ENCODE measurements at places on chromosomes 3 and 15.
A peak's percentile ranks its signal among the peaks of the same experiment; 100 is the strongest.

DNA sequence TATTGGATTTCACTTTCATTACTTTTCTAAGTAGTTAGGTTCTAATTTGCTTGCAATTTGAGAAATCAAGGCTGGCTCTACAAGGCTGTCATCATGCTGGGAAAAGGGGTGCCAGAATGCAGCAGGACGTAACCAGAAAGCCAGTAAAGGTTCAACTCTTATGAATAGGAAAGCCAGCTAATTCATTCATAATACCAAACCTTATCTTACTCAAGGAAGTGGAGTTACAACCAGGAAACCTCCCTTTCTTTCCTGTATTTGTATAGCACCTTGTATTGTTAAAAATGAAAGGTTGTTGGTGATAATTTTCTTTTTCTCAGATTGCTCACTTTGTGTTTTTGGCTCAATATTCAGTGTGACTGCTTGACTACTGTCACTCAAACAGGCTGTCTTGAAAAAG is 109.4 kb downstream of the FILIP1L start:
- no peak for DNase-seq

GRCh38 chr15:81085213-81085612 is 48.9 kb upstream of the CFAP161 start:
- DNase-seq, result no peak

GRCh38 chr3:121584418-121584817 is 8.8 kb upstream of the FBXO40 start:
- no peak for DNase-seq

DNA sequence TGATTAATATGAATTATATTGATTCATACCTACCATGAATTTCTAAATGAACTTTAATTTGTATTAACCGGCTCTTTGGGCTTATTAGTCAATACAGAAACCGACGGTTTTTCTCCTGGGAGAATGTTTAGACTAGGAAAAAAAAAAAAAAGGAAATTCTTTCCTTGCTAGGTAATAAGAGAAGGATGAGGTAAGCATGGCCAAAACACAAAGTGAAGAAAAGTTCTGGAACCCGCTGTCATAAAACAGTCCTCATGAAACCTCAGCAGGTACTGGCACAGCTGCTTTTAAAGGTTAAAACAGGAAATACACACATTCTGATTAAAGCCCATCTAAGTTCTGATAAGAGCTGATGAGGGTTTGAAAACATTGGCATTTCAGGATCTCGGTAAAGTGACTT is 30.8 kb upstream of the PSTPIP1 start:
- DNase-seq, result no peak

DNA sequence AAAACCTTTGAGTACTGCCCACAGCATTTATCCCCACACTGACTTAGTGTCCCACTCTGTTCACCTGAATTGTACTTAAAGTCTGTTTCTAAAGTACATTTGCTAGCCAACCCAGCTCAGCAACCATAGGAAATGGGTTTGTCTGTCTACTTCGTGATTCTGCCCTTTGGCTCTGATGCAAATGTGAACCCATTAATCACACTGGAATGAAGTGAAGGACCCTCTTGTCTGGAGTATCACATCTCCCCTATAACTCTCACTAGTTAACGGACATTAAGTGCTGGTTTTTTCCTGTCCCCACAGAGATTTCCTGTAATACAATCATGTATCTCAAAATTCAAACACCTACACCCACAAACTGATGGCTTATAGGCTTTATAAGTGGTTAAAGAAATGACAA is 20.5 kb downstream of the EID1 start:
- no peak for DNase-seq

DNA sequence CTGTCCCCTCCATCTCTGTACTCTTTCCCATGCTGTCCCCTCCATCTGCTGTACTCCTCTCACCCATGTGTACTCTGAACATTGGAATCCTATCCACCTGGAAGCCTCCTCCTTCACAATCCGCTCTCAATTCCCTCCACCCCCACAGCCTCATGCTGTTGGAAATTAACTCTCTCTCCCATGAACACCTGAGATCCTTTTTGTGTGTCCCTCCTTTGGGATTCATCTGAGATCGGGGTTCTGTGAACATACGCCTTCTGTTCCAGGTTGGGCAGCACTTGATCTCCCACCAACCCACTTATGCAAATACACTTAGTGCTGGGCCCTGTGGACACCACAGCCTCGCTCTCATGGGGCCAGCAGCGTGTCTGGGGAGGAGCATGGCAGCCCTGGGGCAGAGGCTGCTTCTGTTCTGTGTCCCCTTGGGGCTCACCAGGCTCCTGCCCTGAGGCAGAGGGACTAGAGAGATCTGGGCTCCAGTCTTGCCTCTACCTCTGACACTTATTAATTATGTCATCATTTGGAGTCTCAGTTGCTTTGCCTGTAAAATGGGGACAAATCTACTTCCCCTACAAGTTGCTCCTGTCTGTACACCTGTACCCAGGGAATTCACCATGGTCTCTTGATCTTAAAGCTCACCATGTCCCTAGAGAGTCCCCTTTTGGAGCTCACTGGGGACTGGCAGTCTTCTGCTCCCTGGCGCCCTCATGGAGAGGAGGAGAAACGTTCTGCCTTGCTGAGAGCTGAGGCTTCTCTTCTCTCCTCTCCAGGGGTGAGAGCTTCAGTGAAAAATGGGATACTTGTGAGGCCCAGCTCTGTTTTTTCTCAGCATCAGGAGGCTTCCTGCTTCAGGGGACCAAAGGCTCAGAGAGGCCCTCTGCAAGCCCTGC is 42.7 kb downstream of the ITGA11 start:
- DNase-seq, result no peak

- DNase-seq, result no peak
Observed at GRCh38 chr3:138477801-138478200, 43.4 kb downstream of the ESYT3 start.

DNA sequence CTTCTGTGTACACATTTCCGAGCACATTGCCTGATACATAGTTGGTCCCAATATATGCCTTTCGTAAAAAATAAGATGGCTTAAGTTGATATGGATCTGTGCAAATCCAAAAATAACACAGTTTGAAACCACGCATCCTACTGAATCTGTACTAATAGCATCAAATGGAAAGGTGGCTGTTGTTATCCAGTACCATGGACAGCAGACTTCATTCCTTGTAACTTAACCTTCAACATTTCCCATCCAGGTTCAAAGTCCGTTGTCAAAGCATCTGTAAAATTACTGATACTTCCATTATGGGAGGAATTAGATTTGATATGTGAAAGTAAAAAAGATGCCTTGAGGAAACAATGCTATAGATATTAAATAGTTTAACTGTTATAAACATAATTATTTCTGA is 65.5 kb upstream of the C3orf49 start:
- peak; percentile 21 for DNase-seq

DNA sequence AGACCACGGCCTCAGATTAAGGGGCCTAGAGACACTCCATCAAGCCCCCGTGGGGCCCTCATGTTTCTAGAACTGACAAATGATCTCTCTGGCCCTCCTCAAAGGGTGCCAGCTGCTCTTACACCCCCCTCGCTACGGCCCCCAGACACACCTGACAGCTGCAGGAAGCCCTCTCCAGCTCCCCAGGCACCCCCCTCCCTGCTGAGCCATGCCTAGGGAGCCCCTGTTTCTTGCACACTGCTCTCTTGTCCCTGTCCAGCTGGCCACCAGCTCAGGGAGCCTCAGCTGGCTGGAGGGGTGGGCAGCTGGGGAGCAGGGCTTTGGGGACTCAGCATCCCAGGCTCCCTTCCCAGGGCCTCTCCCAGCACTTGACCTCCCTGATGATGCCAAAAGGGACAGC is 14.8 kb downstream of the TNK2 start:
- DNase-seq, result no peak

GRCh38 chr3:81274671-81275070 is 486.8 kb downstream of the GBE1 start:
- DNase-seq, result no peak

DNA sequence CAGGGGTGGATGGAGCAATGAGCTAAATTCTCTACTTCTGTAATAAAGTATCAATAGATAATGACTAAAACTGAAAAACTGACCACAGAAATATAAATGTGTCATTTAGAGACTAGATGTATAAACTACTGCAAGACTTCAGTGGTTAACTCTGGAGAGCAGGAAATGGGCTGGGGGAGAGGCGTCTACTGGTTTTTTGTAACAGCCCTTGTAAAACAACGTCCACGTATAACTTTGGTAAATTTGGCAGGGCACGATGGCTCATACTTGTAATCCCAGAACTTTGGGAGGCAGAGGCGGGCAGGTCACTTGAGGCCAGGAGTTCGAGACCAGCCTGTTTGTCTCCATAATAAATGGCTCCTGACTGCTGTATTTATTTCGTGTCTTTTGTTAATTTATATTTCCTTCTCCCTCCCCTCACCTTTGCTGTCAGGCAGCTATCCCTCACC is 12.5 kb downstream of the RAB27A start:
- DNase-seq, result no peak

Data from AG10803 (cell line).